ENCODE measurements at places on chromosomes 11 and 22.

GRCh38 chr11:1036303-1036923 is at the start of gene MUC6:
MUC6 (minus strand) TSS chr11:1036718; CDS start chr11:1036655, 63 bp downstream.
- no peak for DNase-seq

GRCh38 chr22:27139935-27140511 is 482.6 kb downstream of the MIAT start:
- peak; percentile 88 for DNase-seq

- DNase-seq: no peak
Observed at GRCh38 chr11:115251126-115251525, 253.1 kb downstream of the CADM1 start.

DNA sequence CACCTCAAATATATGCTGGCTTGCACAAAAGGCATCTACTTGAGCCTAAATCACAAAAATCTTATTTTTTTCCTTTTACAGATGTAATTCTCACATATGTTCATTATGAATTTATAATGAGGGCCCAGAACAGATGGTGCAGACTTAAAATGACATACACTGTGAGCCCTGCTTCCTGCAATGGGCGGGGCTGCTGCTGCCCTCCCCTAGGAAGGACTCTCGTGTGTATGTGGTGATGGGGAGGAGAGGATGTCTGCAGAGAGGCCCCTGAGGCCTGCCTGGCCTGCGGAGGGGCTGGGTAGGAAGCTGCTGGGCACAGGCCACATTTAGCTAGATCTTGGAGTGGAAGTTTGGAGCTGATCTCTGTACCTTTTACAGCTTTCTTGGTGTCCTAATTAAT is 233.4 kb upstream of the KIRREL3 start:
- no peak for DNase-seq

GRCh38 chr22:47071078-47071806 is 308.8 kb downstream of the TBC1D22A start:
- no peak for DNase-seq

- DNase-seq: no peak
Observed at GRCh38 chr11:11660363-11660740, 38.5 kb upstream of the GALNT18 start.

DNA sequence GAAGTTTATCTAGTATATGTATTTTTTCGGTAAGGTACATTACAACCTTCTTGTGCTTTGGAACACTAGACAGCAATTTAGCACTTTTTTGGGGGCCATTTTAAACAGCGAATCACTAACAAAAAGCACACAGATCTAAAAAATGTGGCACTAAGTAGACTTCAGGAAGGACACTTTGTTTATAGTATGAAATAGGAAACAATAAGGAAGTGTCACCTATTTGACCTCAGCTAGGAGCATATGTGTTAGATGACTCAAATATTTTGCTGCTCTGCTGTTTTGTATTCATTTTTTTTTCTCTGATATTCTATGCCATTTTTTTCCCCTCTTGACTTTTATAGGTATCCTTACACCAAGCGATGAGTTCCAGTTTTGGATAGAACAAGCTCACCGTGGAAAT is 5.6 kb downstream of the DYNC2H1 start:
- no peak for DNase-seq

DNA sequence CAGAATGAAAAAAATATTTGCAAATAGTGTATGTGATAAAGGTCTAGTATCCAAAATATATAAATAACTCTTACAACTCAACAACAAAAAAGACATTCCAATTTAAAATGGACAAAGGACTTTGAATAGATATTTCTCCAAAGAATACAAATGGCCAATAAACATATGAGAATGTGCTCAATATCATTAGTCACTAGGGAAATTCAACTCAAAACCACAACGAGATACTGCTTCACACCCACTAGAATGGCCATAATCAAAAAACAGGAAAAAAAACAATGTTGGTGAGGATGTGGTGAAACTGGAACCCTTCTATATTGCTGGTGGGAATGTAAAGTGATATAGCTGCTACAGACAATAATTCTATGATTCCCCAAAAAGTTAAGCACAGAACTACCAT is 38.6 kb upstream of the RPS13 start:
- no peak for DNase-seq

- no peak for DNase-seq
Observed at GRCh38 chr11:96287822-96288439, 55.1 kb downstream of the MAML2 start.

DNA sequence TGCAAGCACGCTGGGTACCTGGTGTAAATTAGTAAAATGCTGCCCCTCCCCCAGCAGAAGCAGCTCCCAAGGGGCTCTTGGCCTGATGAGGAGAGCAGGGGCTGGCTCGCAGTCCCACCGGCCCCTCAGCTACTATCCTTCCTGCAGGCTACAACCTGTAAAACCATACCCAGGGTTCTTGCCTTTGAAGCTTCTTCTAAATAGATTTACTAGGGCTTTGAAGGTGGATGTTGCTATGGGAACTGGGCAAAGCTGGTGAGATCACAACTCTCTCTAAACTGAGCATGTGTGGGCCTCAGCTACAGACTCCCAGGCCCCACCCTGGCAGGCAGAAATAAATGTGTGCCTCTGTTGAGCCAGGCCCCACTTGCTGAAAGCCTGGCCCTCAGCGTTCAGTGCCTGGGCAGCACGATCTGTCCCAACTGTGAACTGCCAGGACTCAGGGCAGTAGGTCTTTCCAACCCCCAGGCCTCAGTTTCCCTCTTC is 18.5 kb downstream of the CD5 start:
- peak; percentile 23 for DNase-seq
